ENCODE measurements at places on chromosomes 11 and 22.

GRCh38 chr11:61129639-61130523 is 27.6 kb downstream of the CD5 start:
- DNase-seq: no peak

- no peak for DNase-seq
These were observed 1353.3 kb downstream of the FAM181B start for GRCh38 chr11:81380395-81380794.

DNA sequence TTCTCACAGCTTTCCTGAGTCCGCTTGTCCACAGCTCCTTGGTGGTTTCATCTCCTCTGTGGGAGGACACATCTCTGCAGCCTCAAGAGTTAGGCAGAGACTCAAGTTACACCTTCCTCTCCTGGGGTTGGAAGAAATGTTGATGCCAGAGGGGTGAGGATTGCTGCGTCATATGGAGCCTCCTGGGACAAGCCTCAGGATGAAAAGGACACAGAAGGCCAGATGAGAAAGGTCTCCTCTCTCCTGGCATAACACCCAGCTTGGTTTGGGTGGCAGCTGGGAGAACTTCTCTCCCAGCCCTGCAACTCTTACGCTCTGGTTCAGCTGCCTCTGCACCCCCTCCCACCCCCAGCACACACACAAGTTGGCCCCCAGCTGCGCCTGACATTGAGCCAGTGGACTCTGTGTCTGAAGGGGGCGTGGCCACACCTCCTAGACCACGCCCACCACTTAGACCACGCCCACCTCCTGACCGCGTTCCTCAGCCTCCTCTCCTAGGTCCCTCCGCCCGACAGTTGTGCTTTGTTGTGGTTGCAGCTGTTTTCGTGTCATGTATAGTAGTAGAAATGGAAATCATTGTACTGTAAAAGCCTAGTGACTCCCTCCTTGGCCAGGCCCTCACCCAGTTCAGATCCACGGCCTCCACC is 11.7 kb downstream of the RASD2 start:
- DNase-seq: peak; percentile 30

DNA sequence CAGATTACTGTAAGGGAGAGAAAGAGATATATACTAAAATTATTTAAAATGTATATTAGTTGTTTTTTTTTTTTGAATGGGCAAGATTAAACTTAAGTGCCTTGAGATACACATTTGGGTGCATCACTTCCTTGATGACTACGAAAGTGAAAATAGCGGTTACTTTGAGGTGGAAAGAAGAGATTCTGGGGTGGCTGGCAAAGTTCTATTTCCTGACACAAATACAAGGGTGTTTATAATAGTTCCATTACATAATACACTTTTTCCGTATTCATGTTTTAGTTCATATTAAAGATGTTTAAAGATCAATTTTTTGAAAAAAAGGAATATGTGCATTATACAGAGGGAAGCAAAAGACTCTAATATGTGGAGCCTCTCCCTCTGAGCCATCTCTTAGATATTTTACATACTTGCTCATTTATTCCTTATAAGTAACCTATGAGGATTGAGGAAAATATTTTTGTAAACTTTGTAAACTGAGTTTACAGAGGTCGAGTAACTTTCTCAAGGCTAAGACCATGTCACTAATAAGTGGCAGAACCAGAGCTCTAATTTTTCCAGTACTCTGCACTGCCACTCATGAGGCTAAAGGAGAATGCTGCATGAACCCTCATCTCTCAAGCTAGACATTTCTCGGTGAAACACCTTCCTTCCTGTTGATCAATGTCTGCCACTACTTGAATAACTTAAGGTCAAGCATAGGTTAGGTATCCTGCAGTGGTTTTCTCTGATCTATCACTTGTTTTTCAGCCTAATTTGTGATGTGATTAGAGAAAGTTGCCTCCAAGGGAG is 58.6 kb downstream of the DDIAS start:
- DNase-seq: no peak

DNA sequence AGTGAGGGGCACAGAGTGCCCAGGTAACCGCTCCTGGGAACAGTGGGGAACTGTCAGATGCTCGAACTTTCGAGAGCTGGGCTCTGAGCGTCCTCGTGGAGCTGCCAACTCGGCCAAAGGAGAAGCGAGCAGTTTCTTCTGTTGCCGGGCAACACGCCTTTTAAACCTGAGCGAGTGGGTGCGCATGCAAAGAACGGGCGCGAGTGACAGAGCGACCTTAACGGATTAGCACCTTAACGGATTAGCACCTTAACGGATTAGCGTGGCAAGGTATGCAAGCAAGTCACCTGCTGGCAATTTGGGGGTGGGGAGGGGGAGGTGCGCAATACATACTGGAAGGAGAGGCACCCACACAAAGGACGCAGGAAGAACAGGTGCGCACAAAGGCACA is 61.8 kb upstream of the PRODH start:
- no peak for DNase-seq

DNA sequence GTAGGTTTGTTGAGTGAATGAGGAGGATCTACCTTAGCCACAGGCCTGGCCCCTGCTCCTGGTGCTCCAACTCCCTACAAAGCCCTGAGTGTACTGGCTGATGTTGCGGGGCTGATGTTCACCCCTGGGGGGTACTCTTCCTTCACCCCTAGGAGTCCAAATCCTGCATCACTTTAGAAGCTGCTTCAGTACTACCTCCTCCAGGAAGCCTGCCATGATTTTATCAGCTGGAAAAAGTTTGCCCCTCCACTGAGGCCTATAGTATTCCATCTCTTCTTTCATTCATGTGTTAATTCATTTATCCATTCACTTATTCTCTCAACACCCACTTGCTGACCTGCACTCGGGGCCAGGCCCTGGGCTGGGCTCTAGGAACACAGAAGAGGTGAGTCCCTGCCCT is 7.8 kb downstream of the SHISAL1 start:
- no peak for DNase-seq

- DNase-seq: no peak
These were observed 21.0 kb upstream of the UBASH3B start for GRCh38 chr11:122634501-122634900.

DNA sequence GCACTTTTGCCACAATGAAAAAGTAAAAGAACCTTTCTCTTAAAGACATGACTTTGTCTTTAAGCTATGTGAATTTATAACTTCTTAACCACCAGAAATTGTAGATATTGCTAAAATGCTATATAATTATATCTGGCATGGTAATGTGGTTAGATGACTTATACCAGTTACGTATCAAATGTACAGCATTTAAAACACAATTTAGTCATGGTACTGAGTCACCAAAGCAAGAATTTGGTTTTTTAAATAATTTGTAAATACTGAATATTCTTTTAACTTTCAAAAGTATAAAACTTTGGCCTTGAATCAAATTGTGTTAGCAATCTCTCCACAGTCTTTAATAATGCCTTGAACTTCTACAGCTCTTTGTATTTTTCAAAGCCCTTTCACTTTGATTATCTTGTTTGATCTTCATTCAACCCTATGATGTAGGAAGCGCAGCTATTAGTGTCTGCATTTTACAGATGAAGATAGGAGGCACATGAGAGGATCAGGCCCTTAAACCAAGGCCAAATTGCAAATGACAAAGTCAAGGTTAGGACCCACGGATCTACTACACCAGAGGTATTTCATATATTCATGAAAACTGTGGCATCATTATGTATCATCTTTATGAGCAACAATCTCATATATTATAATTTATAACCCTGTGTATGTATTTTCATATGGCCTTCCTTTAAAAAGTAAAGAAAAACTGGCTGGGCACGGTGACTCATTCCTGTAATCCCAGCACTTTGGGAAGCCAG is 4.4 kb upstream of the SYTL2 start:
- DNase-seq: no peak

DNA sequence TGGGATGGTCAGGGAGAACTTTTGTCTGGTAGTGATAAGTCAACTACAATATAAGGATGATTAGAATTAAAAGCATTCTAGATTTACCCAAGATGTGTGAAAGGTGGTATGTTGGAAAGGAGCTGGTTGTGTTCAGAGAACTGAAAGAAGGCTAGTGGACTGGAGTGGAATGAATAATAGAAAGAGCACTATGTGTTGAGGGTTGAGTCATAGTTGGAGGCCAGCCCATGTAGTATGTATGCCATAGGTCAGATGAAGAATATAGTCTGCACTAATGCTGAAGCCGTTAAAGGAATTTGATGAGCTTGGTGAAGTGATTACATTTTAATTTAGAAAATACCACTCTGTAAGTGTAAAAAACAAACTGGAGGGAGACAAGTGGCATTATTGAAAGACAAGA is 514.1 kb downstream of the CNTN5 start:
- DNase-seq: no peak

GRCh38 chr11:105181100-105181499 is 41.5 kb upstream of the CARD18 start:
- no peak for DNase-seq

DNA sequence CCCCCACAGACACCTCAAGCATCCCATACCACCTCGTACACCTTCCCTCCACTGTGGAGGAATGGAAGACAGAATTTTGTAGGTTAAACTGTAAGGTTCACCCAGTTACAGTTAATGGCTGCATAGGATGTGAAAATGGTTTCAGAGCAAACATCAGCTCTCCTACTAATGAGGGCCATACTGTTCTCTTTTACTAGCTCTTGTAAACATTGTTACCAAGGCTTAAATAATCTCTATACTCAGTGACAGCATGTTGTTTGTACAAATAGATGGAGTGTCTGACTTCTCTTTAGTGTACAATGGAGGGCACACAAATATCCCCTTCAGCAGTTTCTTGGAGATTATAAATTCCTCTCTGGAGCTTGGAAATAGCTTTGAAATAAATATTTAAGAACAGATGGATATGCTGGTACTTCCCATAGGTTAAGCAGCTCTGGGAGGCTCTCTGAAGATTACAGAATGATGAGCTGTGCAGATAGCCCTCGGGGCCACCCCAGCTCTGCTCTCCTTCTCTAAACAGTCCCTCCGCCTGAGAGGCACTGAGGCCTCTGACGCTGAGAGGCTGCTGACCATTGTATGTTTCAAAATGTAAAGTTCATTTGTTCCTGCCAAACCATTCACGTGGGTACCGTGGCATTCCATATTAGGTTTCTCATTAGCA is 25.7 kb downstream of the TTC12 start:
- peak; percentile 57 for DNase-seq

GRCh38 chr11:122822241-122822640 is 16.1 kb upstream of the CRTAM start:
- DNase-seq: no peak

- no peak for DNase-seq
These were observed 235.0 kb downstream of the TTC28 start for GRCh38 chr22:28444659-28445058.

DNA sequence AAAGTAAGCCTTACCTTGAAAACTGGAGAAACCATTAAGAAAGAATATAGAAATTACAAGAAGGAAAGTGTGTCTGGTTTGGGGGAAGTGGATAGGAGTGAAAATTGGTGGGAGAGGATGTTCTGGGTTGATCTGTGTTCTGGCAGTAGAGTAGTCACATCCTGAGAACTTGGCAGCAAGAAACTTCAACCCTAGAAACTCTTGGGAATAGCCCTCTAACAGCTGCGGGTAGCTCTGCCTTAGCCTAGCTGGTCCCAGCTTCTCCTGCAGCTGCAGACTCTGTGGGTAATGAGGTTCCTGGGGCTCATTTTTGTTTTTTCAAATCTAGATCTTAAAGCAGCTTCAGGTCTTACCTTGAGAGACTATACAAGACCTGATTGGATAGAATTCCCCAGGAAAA is 24.2 kb upstream of the OR6X1 start:
- no peak for DNase-seq

- DNase-seq: no peak
These were observed 19.1 kb upstream of the XBP1 start for GRCh38 chr22:28819253-28820096.

DNA sequence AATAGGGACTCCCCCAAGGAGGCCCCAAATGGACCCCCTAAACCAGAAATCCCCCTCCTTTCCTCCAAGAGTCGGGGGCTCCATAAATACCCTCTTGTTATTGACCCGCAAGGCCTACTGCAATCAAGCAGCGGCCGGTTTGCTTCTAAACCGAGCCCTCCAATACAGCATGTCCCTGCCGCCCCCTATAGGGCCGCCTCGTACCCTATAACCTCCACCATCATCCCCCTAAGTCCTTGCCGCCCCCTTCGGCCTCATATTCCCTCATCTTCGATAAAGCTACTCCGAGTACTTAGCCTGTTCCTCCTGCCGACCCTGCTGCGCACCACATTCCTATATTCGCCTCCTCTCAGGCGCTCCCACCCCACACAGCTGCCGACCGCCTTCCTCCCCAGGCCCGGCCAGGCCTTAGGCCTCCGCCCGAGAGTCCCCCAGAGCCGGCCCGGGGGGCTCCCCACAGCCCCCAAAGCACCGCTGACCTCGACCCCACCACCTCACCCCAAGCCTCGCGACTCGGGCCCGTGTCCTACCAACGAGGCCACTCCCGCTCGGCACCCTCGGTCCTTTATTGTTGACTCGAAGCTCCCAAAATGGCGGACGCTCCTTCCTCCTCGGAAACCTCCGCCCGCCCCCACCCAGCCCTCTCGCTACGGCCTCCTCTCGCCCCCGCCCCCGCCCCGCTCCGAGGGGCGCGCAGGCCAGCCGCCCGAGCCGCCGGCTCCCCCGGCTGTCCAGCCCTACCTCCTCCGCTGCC is 430 bp downstream of the DDX6 start:
- peak; percentile 50 for DNase-seq

DNA sequence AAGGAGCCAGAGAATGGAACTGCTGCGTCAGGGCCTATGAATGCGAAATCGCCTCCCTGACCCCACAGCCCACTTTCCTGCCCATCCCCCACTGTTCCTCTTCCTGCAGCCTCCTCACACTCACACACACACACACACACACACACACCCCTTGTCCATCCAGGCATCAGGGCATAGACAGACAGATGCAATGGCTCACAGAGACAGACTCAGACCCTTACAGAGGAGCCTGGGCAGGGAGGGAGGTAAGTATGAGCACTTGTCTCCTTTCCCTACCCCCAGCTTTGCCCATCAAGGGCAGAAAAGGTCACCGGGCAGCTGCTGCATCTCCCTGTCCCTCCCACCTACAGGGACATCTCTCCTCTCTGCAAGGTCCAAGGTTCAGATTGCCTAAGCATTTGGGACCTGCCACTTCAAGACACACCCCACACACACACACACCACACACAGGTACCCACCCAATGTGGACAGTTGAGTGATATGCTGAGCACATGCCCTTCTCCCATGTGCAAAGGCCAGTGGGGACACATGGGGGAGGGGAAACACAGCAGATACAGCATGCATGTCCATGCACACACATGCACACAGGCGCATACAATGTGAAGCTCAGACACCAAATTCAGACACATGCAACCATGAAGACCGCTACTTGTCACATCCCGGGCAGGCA is 2.0 kb upstream of the NRXN2 start:
- DNase-seq: no peak

DNA sequence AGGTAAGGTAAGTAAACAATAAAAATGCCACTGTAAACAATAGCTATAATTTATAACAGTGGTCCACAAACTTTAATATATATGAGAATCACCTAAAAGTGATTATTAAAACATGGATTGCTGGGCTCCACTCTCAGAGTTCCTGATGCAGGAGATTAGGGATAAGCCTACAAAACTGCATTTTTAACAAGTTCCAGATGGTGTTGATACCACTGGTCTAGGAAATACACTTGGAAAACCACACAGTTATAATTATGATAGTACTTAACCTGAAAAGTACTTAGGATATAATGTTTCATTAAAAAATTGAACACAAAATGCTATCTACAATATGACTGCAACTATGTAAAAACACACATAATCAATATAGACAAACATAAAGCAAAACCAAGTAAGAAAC is 20.4 kb downstream of the FCHSD2 start:
- no peak for DNase-seq
